Stimulated activated CD8-positive, alpha-beta memory T cell treated with anti-CD3 and anti-CD28 coated beads, Interleukin-7, amount 100 ng/mL, for 48 hours (primary cell): ENCODE measurements at places on chromosomes 7 and 10.

DNA sequence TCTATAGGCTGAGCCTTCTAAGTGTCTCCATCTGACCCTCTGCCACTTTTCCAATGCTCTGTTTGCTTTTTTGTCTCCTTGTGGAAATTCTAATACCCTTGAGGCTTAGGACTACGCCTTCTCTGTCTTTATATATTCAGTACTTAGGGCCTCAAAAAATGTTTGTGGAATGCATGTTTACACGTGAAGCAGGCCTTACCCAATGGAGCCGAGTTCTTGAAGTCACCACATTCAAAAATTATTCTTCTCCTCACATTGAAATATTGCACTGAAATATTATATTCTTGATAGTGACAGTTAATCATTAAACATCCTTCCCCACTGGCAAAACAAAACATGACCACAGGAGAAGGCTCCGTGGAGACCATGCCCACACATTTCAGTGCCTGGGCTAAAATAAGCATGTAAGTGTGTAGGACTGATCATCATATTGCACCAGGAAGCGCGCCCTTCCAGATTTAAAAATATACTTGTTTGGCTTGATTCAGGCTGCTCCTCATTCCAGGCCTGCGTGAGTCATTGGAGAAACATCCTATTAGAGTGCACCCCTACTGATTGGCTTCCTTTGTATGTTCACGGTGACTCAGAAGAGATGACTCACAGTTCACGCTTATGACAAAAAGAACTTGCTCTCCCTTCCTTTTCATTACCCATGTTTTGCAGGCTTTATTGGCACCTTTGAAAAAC lies 307.4 kb upstream of the AOAH start:
- peak; percentile 45 for DNase-seq

- DNase-seq = no peak
These were observed 255.6 kb upstream of the BMPER start for GRCh38 chr7:33649476-33650441.

GRCh38 chr10:70907637-70908405 lies 19.5 kb upstream of the PCBD1 start:
- no peak for DNase-seq

- no peak for DNase-seq
These were observed 36.3 kb downstream of the SLC25A13 start for GRCh38 chr7:96285579-96285978.

DNA sequence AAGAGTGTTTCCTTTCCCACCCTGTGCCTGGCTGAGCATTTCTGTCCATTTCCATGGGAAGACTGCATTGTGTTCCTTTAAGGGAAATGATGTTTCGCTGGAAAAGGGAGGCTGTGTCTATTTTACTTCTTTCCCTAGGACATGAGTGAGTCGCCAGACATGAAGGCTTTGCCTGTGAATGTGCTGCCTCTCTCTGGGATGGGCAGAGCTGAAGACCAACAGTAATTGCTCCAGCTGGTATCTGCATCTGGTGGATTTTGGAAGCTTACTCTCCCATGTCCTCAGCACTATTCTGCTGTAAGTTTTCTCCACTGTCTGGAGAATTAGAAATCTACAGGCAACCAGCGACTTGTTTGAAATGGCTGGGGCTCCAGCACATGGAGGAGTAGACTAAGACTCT lies 264.6 kb upstream of the BMPER start:
- DNase-seq = no peak

GRCh38 chr10:52979295-52979990 lies 206.9 kb upstream of the MBL2 start:
- no peak for DNase-seq

- no peak for DNase-seq
These were observed 86.8 kb downstream of the SORBS1 start for GRCh38 chr10:95474228-95475002.
